ENCODE measurements at places on chromosomes 5 and 9.

- DNase-seq: no peak
Observed at GRCh38 chr9:103530934-103531333, 535.8 kb downstream of the CYLC2 start.

GRCh38 chr5:67537439-67538148, 341.0 kb upstream of the CD180 start:
- DNase-seq: peak; percentile 41

DNA sequence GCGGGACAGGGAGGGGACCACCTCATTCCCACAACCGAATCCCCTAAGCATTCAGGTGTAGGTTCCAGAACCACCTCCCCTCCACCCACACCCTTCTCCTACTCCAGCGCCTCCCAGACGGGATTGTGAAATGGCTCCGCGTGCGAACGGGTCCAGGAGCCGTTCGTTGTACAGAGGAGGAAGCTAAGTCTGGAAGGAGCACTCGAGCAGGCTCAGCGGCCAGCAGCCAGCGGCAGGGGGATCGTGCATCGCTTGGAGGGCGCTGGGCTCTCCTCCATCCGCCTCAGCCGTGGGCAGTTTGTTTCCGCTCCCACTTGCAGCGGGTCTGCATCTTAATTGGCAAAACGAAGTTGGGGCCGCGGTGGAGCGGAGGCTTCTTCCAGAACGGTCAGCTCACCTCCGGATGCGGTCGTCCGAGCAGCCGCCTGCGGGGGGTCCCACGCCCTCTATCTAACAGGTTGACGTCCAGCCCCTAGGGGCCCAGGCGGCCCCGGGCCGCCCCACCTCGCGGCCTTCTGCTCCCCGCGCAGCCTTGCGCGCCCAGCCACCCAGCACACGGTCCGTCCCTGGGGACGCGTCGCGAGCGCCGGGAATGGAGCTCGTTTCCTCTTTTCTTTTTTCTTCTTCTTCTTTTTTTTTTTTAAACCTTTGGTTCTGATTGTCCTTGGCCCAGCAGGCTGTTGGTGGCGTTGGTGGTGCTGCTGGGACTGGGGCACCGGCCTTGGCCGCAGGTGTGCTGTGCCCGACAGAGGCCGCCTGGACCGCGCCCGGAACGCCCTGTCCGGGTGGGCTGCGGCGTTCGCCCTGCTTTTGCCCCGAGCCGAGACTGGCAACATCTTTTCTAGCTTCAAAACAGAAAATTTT, 3.9 kb upstream of the BARX1 start:
- peak; percentile 32 for DNase-seq

DNA sequence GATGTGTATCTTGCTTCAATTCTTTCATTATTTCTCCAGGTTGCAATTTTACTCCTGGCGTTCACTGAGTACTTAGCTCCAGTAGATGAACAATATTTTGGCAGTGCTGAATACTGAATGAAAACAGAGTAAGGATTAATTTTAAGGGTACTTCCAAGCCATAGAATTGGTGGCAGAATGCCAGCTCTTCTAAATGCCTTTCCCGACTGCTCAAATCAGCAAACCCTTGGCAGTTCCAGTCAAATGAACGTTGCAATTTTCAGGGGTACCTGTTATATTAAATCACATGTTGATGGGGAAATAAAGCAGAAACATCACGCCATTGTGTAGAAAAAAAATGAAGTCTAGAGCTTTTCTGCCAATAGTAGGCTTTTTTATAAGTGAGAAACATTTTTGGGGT, 282.4 kb upstream of the RPS23 start:
- no peak for DNase-seq

- no peak for DNase-seq
Observed at GRCh38 chr5:5347442-5347841, 75.0 kb upstream of the ICE1 start.
